ENCODE measurements at places on chromosomes 7 and 10. TPM values are rescaled to one million over a fixed set of nuclear protein-coding genes. Genes with fewer than 3 reads are reported as not detected.

DNA sequence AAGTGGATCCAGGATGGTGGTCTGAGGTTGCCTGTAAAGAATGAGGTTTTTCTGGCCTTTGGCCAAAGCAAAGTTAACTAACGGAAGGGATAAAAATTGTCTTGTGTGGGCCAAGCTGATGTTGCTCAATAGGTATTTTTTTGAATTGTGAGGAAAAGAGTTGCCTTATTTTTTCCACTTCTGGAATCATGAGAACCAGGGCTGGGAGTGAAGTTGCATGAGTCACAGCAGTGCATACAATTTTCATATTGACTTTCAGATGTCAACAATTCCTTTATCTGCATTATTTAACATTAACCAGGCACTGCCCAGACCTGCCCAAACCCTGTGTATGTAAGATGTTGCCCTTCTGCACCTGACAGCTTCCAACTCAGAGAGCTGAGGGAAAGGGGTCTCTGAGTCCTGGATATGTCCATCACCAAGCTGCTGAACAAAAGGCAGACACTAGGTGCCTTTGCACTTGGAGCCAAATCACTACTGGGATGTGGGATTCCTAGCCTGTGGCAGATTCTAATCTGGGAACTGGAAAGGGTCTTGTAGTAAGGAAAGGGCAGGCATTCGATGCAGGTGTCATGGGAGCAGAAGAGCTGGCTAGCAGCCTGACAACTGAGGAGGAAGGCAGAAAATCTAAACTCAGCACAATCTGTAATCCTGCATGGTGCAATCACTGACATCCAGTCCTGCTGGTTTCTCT lies 52.3 kb upstream of the SLC35B4 start:
- peaks cover 4% of the 10 kb centered on the region for H3K4me1 ChIP-seq
- H3K36me3 ChIP-seq, result no peaks in the 10 kb centered on the region
- DNase-seq, result no peak
- H3K4me3 ChIP-seq, result no peak overlapping the region
- H3K27ac ChIP-seq, result no peak overlapping the region
- no peaks in the 10 kb centered on the region for H3K27me3 ChIP-seq

DNA sequence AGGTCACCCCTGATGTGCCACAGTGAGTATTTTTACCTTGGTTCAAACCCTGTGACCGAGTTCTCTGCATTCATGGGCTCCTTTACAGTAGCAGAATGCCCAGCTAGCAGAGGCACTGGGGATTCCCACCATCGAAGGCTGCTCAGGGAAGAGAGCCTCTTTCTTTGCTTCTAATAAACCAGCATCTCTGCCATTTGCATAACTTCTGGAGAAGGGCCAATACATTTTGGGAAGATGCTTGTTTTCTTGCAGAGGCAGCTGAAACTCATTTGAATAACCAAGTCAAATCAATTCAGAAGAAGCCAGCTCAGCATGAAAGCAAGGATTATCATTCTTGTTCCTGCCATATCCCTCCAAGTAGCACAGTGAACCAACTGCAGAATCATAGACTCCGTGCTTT lies 82.9 kb upstream of the WDR11 start:
- H3K27me3 ChIP-seq, result no peaks in the 10 kb centered on the region
- no peaks in the 10 kb centered on the region for H3K36me3 ChIP-seq
- H3K4me3 ChIP-seq, result no peak overlapping the region
- H3K4me1 ChIP-seq, result no peaks in the 10 kb centered on the region

DNA sequence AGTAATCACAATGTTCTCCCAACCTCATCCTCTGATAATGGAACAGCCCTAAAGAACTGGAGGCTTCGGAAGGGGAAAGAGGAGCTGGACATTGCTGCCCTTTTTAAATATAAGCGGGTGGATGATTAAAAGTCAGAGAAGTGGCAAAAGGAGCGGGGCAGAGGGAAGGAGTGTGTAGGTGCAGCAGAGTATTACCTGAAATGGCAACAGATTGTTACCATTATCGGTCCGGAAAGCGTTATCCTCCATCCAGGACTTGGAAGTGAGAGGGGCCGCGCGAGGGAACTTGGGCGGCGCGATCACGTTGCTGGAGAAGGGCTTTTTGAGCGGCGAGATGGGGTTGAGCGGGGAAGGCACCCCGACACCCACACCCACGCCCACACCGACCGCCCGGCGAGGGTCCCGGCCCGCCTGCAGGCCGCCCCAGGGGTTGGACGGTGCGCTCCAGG lies 51.7 kb downstream of the CPEB3 start:
- H3K4me1 ChIP-seq, result peaks cover 2% of the 10 kb centered on the region
- H3K4me3 ChIP-seq, result peak overlapping the region; percentile 1
- H3K27ac ChIP-seq, result peak overlapping the region; percentile 88
- no peaks in the 10 kb centered on the region for H3K27me3 ChIP-seq
- no peak for DNase-seq
- H3K36me3 ChIP-seq, result no peaks in the 10 kb centered on the region

DNA sequence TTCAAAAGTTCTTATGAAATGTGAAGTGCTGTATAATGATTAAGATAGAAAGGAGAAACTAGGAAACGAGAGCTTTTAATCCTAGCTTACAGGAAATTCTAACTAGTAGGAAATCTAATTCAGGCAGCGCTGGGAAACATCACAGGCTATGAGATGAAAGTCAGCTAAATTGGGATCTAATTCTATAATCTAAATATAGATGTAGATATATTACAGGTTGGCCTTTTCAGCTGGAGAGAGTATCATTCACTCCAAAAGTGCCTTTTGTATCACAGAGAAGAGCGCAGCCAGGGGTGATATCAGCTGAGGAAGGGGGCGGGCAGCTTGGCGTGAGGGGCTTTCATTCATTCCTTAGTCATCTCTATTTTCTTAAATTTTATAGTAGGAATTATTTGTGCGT lies 157.0 kb downstream of the CUX1 start:
- no peak overlapping the region for H3K27ac ChIP-seq
- no peaks in the 10 kb centered on the region for H3K36me3 ChIP-seq
- H3K27me3 ChIP-seq, result no peaks in the 10 kb centered on the region
- H3K4me3 ChIP-seq, result no peak overlapping the region
- no peaks in the 10 kb centered on the region for H3K4me1 ChIP-seq

DNA sequence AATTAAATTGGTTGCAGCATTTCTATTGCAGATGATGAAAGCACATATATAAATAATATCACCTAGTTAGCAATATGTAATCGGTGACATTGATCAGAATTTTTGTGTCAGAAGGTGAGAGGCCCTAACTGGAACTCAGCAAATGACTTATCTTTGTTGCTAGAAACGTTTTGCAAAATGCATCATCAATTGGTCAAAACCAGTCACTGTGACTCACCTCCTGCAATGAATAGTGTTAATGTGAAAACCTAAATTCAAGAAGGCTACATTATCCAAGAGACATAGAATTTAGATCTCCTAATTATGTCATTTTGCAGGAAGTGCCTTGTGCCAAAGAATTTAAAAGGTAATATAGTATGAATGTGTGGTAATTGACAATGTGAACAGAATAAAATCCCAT lies 9.8 kb upstream of the PNLIPRP3 start:
- H3K4me3 ChIP-seq, result no peak overlapping the region
- no peak overlapping the region for H3K27ac ChIP-seq
- no peaks in the 10 kb centered on the region for H3K4me1 ChIP-seq
- H3K27me3 ChIP-seq, result no peaks in the 10 kb centered on the region
- no peaks in the 10 kb centered on the region for H3K36me3 ChIP-seq
- no peak for DNase-seq

GRCh38 chr10:98134431-98135221 lies at the start of gene R3HCC1L:
R3HCC1L (plus strand) TSS chr10:98134657; CDS start chr10:98208115, 73,458 bp downstream.
- peak; percentile 91 for DNase-seq
- H3K4me1 ChIP-seq, result no peaks in the 10 kb centered on the region
- H3K36me3 ChIP-seq, result no peaks in the 10 kb centered on the region
- H3K27ac ChIP-seq, result peak within 1 kb of the TSS; percentile 95
- H3K27me3 ChIP-seq, result no peaks in the 10 kb centered on the region
- H3K4me3 ChIP-seq, result peak within 1 kb of the TSS; percentile 97

- no peaks in the 10 kb centered on the region for H3K36me3 ChIP-seq
- no peaks in the 10 kb centered on the region for H3K4me1 ChIP-seq
- no peak for DNase-seq
- H3K27ac ChIP-seq, result peak overlapping the region; percentile 61
- no peaks in the 10 kb centered on the region for H3K27me3 ChIP-seq
Observed at GRCh38 chr7:150686030-150686631, 625 bp downstream of the GIMAP2 start.

- no peaks in the 10 kb centered on the region for H3K27me3 ChIP-seq
- no peak overlapping the region for H3K4me3 ChIP-seq
- H3K36me3 ChIP-seq, result no peaks in the 10 kb centered on the region
Observed at GRCh38 chr10:79927111-79927828, 21.6 kb downstream of the SFTPD start.

The ACBD7 gene
- total RNA-seq, result 0.50 TPM

The ATOH7 gene
- 0.16 TPM for total RNA-seq

The DPYSL4 gene
- 0.60 TPM for total RNA-seq

All from kidney (tissue), 22 donors.